ENCODE measurements at places on chromosomes 1 and 21.

GRCh38 chr1:15953791-15954241 lies 22.1 kb downstream of the ZBTB17 start:
- DNase-seq, result no peak

- peak; percentile 32 for DNase-seq
Observed at GRCh38 chr1:154325583-154326545, 539 bp downstream of the ATP8B2 start.

DNA sequence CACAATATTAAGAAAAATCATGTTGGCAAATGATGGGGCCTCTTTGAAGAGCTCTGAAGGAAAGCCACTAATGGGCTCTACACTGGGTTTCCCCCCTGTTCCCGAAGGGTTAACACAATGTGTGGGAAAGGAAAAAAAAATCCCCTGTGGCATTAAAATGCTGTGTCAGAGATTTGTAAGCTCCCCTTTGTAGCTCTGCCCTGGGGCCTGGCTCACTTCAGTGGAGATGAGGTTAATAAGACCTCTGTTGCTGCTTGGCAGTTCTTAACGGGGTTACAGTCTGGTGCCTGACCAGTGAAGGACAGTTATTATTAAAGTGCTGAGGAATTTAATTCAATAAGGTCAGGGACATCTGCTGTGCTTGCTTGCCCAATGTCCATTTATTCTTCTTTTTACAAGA lies 129.7 kb upstream of the UBE2U start:
- DNase-seq, result no peak

DNA sequence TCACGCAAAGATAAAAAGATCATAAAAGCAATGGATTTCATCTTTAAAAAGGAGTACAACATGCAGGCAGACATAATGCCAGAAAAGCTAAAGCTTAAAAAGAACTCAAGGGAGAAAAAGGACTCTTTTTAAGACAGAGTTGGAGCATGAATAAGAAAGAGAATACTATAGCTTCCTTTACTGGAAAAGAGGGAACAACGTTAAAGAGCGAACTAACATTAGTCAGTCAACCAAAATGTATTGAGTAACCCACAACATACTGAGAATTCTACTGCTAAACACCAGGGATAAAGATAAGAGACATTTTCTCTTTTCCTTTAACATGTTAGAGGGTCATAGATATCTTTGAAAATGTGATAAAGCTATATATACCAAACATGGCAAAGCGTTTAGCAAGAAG lies 182.0 kb downstream of the DUSP10 start:
- no peak for DNase-seq

- no peak for DNase-seq
Observed at GRCh38 chr1:66705110-66705509, 47.1 kb upstream of the DYNLT5 start.

All from effector CD8-positive, alpha-beta T cell (primary cell).